ENCODE measurements at places on chromosomes 7 and 10. TPM values are rescaled to one million over a fixed set of nuclear protein-coding genes. Genes with fewer than 3 reads are reported as not detected.

DNA sequence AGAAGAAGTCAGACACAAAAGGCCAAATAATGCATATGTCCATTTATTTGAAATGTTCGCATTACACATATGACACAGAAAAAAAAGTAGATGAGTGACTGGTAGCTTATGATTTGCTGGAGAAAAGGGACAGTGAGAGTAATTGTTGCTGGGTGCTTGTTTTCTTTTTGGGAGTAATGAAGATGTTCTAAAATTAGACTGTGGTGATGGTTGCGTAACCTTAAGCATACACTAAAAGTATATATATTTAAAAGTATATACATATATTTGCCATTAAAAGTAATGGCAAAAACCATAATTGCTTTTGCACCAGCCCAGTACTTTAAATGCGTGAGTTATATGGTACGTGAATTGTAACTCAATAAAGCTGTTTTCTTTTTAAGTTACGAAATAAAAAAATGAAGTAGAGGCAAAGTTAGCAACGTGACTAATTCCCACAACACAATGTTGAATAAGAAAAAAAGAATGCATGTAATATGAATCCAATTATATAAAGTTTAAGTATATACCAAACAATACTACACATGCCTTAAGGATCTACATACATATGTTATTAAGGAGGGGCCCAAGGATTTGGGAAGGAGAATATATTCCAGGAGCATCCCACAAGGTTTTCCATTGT is 360.4 kb upstream of the CELF2 start:
- no peak overlapping the region for H3K27ac ChIP-seq
- no peaks in the 10 kb centered on the region for H3K4me1 ChIP-seq
- DNase-seq, result no peak

DNA sequence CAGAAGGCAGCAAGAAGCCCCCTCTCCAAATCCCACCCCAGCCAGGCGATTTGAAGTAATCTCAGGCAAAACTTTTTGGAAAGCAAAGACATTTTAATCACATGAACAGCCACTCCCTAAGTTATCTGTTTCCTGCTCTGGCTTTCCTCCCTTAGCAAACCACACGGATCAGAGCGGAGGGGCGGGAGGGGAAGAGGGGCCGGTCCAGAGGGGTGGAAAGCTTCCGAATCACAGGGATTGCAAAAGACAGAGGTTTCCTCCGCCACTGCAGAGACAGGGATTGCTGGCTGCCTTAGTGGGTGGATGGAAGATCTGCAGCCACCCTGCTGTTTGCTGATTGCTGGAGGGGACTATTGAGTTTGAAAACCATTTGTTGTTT is 41.2 kb downstream of the ZCCHC24 start:
- DNase-seq, result peak; percentile 59
- no peaks in the 10 kb centered on the region for H3K27me3 ChIP-seq
- H3K4me3 ChIP-seq, result no peak overlapping the region
- no peak overlapping the region for H3K27ac ChIP-seq
- no peaks in the 10 kb centered on the region for H3K36me3 ChIP-seq

DNA sequence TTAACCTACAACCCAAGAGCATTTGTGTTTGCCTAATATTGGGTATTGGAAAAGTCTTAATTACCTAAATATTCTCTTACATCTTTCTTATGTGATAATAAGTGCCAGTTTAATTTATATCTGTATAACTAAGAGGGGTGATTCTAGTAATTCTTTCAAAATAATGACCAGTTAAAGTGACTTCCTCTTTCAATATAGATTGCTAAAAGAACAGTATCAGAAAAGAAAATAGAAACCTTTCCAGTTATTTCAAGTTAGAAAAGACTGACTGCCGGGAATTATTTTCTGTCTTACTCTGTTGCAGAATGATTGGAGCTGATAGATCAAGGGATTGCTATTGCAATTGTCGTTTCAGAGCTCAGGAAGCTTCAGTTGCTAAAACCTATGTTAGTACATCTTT is 525.0 kb upstream of the SEMA3D start:
- no peak overlapping the region for H3K27ac ChIP-seq
- DNase-seq, result no peak
- H3K27me3 ChIP-seq, result no peaks in the 10 kb centered on the region

The IQUB gene
- total RNA-seq, result 1.1 TPM

GRCh38 chr7:102841290-102841689 is 71.5 kb upstream of the LRRC17 start:
- no peaks in the 10 kb centered on the region for H3K27me3 ChIP-seq
- DNase-seq, result no peak
- H3K36me3 ChIP-seq, result no peaks in the 10 kb centered on the region
- H3K4me1 ChIP-seq, result no peaks in the 10 kb centered on the region

DNA sequence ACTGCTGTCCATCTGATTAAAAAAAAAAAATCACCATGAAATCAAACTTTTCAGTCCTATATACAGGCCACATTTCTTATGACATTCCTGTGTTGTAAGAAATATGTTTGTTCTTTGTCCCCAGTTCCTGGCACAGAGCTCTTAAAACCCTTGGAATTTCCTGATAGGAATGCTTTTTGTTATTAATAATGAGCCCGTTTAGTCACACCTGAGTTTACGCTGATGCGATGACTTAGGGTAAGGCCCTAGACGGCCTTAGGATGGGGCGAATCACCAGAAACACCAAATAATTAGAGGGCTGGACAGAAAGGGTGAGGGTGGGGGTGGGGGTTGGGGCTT is 17.5 kb downstream of the TSPAN15 start:
- no peak overlapping the region for H3K4me3 ChIP-seq
- no peak overlapping the region for H3K27ac ChIP-seq

All from adrenal gland (tissue), 19 donors.